ENCODE measurements at places on chromosomes 2 and 18. TPM values are rescaled to one million over a fixed set of nuclear protein-coding genes. Genes with fewer than 3 reads are reported as not detected.

The AQP12B gene
- total RNA-seq = not detected

The NAT8 gene
- total RNA-seq = not detected

The PDE11A gene
- total RNA-seq = 1.2 TPM

The MYOM1 gene
- total RNA-seq = 0.82 TPM

The AMMECR1L gene
- 11.0 TPM for total RNA-seq

The SLC20A1 gene
- total RNA-seq = 21.6 TPM

The AKAIN1 gene
- 4.5 TPM for total RNA-seq

The TNS1 gene
- total RNA-seq = 3.7 TPM

The MLPH gene
- total RNA-seq = 0.82 TPM

The ASPRV1 gene
- total RNA-seq = 2.0 TPM

The RNU2-63P gene
- not detected for total RNA-seq

The DSG1 gene
- under 0.01 TPM for total RNA-seq

The QPCT gene
- total RNA-seq = 22.0 TPM

The CIB4 gene
- total RNA-seq = not detected

The SOX11 gene
- 345 TPM for total RNA-seq

The SCN9A gene
- total RNA-seq = 68.5 TPM

The KLHL41 gene
- total RNA-seq = 4.1 TPM

The PDCD1 gene
- 0.41 TPM for total RNA-seq

The CD226 gene
- total RNA-seq = 0.82 TPM

The MC2R gene
- total RNA-seq = under 0.01 TPM

The SOWAHC gene
- 33.0 TPM for total RNA-seq

Measured in frontal cortex (tissue), 4 donors.